ENCODE measurements at places on chromosomes 11 and 22.

GRCh38 chr11:75244052-75244814 is 3.7 kb downstream of the TPBGL start:
- no peak for DNase-seq

- DNase-seq = no peak
Observed at GRCh38 chr11:73734993-73735392, 25.9 kb downstream of the RAB6A start.

DNA sequence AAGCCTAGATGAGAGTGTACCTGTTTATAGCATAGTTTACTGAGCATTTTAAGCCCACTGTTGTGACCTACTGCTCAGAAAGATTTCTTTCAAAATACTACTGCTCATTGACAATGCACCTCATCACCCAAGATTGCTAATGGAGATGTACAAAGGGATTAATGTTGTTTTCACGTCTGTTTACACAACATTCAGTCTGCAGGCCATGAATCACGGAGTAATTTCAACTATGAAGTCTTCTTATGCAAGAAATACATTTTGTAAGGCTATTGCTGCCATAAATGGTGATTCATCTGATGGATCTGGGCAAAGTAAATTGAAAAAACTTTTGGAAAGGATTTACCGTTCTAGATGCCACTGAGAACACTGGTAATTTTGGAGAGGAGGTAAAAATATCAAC is 112.9 kb downstream of the KIF18A start:
- DNase-seq = no peak

DNA sequence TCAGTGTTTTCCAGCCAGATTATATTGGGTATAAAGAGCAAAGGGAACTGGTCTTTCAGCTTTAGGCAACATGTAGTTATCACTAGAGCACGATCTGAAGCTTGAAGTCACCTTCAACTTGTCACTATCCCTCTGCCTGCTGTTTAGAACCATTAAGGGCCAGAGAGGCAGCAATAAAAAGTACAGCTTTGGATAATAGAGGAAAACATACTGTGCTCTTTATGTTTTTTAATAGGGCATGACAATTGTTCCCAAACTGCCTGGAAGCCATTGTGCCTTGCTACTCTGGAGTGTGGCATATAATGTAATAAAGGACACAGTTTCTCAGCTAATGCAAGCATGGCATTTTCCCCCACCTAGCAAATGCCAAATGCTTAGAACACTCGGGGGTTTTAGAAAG is 1912.0 kb upstream of the RAG2 start:
- no peak for DNase-seq

GRCh38 chr22:44550711-44551491 is 52.9 kb upstream of the RTL6 start:
- DNase-seq = no peak

- DNase-seq = no peak
Observed at GRCh38 chr11:65295001-65295400, 19.7 kb upstream of the CDC42EP2 start.

GRCh38 chr11:117143390-117143789 is 697 bp upstream of the PAFAH1B2 start:
- peak; percentile 36 for DNase-seq

GRCh38 chr11:121071846-121072450 is 29.1 kb upstream of the TECTA start:
- no peak for DNase-seq

DNA sequence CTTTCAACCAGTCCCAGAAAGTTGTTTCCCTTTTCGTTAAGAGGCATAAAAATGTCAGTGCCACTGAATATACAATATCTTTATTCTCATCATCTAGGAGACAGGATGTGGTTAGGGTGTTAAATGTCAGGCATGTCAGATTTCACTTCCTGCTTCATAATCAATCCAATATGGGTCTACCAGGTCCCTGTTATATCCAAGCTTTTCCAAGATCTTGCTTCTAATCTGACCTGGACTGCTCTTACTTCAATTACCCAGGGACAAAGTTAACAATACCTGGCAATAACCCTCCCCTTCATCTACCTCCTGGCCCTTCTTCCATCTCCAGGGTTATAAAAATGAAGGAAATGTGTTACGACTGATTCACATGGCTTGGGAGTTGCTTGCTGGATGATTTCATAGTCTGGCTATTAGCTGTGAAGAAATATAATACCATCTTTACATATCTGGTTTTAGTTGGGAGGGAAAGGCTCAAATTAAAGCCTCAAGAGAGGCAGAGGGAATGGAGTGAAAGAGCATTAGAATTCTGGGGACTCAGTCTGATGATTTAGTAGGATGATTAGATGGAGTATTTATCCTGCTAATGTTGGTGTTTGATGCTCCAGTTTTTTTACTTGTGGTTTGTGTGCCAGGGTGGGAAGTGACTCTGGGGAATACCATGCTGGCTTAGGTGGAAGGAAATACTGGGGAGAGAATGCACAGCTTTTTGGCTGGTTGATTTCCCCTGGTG is 534.3 kb downstream of the ETS1 start:
- DNase-seq = no peak

DNA sequence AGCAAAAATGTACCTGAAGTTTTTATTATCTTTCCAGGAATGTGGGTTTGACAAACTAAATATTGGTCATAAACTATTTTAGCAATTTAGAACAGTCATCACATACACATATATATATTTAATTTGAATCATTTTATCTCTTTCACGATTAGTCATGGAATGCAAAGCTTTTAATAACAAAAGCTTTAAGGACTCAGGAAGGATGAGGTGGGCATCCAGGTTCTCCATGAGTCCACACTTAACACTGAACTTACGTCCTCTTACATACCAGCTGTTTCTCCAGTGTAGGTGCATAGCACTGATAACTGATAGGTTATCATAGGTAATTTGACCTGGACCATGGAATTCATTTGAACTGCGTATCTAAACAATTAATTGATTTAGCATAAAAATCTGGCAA is 28.1 kb upstream of the GNAZ start:
- no peak for DNase-seq

GRCh38 chr11:63643205-63643604 is 28.0 kb downstream of the ATL3 start:
- no peak for DNase-seq
